ENCODE measurements at places on chromosomes 1 and 21.

DNA sequence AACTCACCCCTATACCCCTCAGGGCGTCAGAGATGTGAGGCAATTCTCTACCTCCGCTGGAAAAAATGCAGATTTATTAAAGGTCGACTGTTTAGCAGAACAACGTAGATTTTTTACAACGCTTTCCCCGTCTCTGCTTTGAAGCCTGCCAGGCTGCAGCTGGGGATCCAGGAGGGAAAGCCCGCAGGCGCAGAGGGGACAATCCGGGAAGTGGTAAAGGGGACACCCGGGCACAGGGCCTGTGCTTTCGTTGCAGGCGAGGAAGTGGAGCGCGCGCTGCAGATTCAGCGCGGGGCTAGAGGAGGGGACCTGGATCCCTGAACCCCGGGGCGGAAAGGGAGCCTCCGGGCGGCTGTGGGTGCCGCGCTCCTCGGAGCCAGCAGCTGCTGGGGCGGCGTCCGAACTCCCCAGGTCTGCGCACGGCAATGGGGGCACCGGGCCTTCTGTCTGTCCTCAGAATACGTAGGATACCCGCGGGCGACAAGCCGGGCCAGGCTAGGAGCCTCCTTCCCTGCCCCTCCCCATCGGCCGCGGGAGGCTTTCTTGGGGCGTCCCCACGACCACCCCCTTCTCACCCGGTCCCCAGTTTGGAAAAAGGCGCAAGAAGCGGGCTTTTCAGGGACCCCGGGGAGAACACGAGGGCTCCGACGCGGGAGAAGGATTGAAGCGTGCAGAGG lies 5.5 kb downstream of the SIM2 start:
- no peak for DNase-seq

DNA sequence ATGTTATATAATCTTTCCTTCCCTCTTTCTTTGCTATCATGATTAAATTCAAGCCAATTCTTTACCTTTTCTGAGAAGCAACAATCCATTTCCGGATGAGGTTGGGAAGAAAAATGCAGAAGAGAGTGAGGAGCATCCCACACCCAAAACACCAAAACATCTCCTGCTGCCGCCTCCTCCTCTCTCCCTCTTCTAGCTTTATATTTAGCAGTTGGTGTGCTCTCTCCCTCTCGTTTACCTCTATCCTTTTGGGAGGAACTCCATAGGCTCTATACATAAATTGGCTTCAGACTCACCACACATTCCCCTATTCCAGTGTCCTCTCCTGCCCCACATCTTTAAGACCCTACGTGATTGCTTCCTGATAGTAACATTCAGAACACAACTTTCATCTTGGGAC lies 332.2 kb upstream of the PLXNA2 start:
- no peak for DNase-seq

DNA sequence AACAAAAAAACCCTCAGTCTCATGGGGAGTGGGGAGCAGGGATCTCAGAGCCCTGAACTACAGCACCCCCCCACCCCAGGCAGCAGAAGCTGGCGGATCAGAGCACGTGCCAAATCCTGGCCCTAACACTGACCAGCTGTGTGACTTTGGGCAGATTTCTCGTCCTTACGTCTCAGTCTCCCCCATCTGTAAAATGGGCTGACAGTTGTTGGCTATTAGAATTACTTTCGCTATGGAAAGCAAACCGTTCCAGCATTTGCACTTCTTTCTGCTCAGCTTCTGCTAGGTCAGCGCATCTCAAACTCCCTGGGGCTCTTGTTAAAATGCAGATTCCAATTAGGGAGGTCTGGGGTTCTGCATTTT lies 15.5 kb downstream of the TNFRSF8 start:
- DNase-seq: no peak

GRCh38 chr1:206872139-206872538 lies 6.7 kb downstream of the IL20 start:
- DNase-seq: no peak

- no peak for DNase-seq
Measured at GRCh38 chr1:165116732-165117131, 239.8 kb downstream of the LMX1A start.

- no peak for DNase-seq
Measured at GRCh38 chr1:199954699-199955098, 72.8 kb upstream of the NR5A2 start.

DNA sequence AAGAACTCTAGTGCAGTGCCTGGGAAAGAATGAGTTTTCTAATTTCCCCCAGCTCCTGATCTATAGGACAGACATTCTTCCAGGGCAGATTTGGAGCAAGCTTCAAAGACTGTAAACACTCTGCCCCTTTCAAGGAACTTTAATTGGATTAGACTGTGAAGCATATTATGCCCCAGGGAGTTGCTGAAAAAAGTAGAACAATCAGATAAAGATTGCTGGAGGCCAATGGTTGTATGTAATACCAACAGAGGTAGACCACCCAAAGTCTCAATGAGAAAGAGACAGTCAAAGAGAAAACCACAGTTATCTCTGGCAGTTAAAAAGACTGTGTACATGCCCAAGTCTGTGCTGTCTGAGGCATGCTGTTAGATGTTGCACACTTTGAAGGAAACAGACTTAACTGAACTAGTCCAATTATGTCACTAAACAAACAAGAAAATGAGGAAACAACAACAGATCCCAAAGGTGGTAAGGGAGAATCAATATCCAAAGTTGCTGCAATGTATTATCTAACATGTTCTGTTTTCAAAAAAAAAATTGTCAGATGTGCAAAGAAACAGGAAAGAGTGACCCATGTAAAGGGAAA lies 24.4 kb downstream of the C4BPA start:
- no peak for DNase-seq

GRCh38 chr1:172345077-172345476 lies 75.4 kb upstream of the C1orf105 start:
- no peak for DNase-seq

GRCh38 chr1:113983826-113984225 lies 4.6 kb downstream of the OLFML3 start:
- DNase-seq: no peak

DNA sequence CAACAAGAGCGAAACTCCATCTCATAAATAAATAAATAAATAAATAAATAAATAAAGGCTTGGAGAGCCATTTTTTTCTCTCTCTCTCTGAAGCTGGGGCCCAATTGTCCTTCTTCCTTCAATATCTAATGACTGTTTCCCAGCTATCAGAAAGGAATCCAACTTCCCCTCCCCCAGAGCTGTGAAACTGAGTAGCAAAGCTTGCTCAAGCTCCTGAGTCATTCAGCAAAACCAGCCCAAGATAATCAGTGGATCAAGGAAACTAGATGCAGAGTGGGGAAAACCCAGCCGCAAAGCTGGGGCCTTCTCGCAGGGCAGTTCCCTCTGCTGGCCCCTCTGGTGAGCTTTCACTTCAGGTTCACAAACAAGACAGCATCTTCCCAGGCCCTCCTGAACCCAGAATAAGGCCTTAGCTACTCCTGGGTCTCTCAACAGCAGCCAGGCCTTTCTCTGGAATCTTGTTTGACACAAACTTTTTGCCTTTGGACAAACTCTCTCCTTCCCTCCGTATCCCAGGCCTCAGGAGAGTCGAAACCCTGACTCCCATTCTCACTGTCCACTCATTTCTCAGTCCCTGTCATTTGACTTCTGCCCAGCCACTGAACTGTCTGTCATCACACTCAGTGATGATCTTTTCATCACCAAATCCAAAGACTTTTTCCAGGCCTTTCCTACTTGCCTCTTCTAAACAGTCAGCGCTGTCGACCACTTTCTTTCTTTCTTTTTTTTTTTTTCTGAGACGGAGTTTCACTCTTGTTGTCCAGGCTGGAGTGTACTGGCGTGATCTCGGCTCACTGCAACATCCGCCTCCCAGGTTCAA lies 18.0 kb upstream of the PTP4A2 start:
- no peak for DNase-seq

GRCh38 chr1:162200096-162200847 lies 130.8 kb downstream of the NOS1AP start:
- no peak for DNase-seq

DNA sequence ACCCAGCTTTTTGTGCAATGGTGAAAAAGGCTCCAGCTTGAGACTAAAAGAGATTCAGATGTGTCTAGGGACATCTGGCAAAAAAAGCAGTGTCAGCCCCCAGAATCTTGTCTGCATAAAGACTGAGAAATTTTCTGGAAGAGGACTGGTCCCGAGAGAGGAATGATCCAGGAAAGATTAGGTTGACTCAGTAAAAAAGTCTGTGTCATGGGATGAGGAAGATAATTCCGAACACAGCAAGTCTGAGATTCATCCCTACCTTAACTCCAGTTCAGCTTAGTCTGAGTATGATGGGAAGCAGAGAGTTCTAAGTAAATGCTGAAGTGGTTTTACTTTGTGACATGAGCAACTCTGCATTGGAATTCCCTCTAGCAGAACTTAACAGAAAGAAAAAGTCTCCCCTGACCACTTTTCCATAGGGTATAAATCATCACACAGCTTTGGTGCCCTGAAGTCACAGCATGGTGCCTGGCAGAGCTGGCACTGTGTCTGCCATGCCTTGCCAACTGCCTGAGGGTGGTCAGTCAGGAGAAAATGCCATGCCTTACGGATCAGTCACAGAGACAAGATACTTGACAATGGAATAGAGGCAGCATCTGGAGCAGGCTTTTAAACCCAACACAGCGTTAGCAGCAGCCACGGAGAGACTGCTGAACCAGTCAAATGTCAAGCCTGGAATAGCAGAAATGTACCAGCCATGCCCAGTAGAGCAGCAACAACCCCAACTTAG lies 153.4 kb downstream of the ZC3H11B start:
- DNase-seq: no peak

DNA sequence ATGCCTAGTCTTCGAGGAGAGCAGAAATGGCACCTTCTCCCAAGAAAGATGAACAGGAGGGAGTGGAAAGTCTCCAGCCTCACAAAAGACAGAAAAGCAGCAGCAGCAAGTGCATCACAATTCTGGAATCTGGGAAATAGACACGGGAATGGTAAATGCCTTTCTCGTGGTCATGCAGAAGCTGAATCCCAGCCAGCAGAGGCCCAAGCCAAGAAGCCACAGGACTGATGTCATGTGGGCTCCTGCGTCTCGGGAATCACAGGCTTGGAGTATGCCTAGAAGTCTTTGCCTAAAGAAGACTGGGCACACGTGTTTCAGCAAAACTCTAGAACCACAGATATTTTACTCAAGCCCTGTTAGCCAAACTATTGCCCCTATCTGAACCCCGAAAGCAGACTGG lies 260.3 kb upstream of the PLD5 start:
- DNase-seq: peak; percentile 83

GRCh38 chr1:246506367-246506673 lies 759 bp downstream of the SMYD3 start:
- no peak for DNase-seq

DNA sequence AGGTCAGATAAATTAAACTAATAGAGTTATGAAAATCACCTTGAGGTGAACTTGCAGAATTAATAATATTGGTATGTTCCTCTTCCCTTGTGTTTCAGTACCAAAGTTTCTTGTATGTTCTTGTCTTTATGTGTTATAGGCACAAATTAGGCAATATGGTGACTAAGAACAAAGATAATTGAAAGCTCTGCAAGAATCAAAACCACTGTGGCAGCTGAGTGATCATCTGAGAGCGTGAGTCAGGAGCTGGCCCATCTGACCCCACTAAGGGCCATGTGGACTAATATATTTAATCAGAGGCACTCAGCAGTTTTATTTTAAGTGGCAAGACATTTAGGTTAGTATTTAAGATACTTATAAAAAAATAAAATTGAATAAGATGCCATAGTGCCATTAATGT lies 12.8 kb upstream of the CASQ2 start:
- DNase-seq: no peak

- no peak for DNase-seq
Measured at GRCh38 chr1:162966613-162967012, 102.5 kb upstream of the RGS4 start.

GRCh38 chr1:29124366-29125236 lies 898 bp upstream of the TMEM200B start:
- no peak for DNase-seq

DNA sequence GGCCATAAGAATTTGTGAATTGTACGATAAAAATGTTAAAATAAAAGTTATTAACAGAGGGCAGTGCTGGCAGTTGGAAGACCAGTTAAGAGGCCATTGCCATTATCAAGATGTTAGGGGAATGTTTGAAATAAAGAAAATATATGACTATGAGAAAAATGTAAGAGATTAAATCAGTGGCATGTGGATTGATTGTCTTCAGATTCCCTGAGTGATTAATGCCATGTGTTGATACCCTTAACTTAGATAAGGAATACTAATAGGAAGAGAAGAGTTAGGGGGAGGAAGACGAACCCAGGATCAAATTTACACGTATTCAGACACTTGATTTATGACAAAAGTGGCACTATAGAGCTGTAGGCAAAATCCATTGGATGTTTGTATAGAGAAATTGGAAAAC lies 155.8 kb downstream of the PIK3R3 start:
- DNase-seq: no peak

DNA sequence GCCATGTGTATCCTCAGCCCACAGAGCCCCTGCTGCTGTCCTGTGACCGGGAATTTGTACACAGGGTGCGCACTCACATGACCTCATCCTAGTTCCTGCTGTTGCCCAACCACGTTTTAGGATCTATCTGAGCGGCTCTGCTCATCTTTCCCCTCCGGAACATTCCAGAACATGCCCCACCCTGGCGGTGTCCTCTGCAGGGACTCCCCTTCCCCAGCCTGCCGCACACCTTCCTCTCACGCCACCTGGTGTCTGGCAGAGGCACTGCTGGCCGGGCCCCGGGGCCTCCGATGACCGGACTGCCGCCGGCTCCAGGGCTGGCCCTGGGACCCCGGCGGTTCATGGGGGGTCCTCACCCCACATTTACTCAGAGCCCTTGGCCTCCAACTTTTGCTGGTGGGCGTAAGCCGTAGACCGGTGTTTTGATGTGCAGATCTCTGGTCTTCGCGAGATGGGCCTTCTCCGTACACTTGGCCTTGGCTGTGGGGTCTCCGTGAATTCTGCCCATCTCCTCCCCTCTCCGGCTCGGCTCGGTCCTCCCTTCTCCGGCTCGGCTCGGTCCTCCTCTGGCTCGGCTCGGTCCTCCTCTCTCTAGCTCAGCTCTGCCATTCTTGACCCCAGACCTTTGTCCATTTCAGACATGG lies 29.5 kb downstream of the ARHGEF16 start:
- no peak for DNase-seq

- DNase-seq: no peak
Measured at GRCh38 chr1:52970149-52970548, 43.1 kb downstream of the SCP2 start.

GRCh38 chr1:209382231-209383100 lies 201.0 kb upstream of the CAMK1G start:
- no peak for DNase-seq
